ENCODE measurements at places on chromosomes 4 and X.

DNA sequence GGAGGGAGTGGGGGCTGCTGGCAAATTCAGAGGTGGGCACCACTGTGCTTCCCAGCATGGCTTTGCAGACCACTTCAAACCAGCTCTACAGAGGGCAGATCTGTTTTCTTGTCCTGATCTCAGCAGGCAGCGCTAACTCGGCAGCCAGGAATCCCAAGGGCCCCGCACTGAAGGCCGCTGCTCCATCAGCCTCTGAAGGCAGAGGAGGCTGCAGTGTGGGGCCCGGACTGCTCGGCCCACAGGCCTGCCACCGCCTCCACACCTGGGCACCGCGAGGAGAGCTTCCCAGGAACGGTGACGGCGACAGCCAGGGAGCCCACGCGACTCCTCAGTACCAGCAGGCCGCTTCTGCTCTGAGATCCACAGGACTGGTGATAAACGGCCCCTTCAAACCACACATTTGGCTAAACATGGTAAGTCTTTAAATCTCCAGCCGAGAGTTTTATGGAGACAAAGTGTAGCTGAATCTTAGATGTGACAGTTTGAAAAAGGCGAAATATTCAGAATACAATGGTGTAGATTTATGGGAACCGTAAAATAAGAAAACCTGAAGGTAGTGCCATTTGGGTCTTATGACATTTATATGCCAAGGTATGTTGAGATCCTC, 23.6 kb downstream of the DCTD start:
- no peak for DNase-seq

DNA sequence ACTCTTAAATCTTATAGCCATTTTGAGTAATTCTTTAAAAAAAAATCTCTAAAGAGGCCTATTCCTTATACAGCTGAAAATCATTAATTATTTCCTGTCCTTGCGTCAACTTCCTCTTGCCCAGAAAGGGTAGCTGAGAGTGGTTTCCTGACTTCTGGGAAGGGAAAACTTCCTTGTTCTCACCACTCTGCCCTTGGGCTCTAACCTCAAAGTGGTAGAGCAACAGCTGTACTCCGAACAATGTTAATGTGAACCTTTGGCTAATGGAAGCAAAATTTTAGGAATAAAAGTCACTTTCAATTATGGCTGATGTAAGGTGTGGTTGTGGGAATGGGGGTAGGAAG, 15.3 kb downstream of the KLHL2 start:
- DNase-seq = peak; percentile 61

DNA sequence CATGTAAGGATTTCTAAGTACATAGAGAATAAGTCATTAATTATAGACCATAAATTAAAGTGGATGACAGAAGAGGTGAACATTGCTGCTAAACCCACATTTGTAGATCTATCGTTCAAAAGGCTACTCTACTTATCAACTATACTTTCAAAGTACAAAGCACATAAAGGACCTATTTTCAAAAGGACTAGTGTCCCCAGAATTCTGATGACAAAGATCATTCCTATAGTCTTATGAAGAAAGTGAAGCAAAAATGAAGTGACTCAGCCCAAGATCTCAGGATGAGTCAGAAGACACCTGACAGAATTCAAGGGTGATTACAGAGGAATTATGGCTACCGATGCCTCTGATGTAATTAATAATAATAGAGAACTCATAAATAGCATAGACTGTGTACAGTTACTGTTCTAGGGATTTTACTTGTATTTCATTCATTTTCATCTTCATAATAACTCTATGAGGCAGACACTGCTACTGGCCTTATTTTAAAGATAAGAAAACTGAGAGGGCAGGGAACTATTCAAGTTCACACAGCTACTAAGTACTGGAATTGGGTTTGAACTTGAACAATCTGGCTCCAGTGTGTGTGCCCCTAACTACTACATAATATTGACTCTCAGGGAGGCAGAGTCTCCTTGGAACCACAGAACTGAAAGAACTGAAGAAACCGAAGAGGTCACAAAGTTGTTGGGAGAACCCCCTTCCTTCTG, 17.1 kb downstream of the USP46 start:
- DNase-seq = peak; percentile 76

GRCh38 chr4:158172261-158173258, at the start of gene GASK1B:
TSS of gene GASK1B (minus strand) at chr4:158173025. CDS start at chr4:158171375, 1,650 bp downstream.
- peak; percentile 72 for DNase-seq

GRCh38 chr4:182143822-182144625, 99.2 kb upstream of the TENM3 start:
- DNase-seq = peak; percentile 81

- no peak for DNase-seq
These were observed 29.5 kb upstream of the JAKMIP1 start for GRCh38 chr4:6229671-6230501.

- DNase-seq = no peak
These were observed 110.0 kb downstream of the PSAPL1 start for GRCh38 chr4:7324651-7325121.

GRCh38 chrX:131633285-131633917, 89.5 kb downstream of the OR13H1 start:
- peak; percentile 60 for DNase-seq

GRCh38 chr4:6250235-6250983, 19.2 kb upstream of the WFS1 start:
- peak; percentile 67 for DNase-seq

GRCh38 chr4:189548484-189549125, 392.1 kb upstream of the FRG1 start:
- no peak for DNase-seq

DNA sequence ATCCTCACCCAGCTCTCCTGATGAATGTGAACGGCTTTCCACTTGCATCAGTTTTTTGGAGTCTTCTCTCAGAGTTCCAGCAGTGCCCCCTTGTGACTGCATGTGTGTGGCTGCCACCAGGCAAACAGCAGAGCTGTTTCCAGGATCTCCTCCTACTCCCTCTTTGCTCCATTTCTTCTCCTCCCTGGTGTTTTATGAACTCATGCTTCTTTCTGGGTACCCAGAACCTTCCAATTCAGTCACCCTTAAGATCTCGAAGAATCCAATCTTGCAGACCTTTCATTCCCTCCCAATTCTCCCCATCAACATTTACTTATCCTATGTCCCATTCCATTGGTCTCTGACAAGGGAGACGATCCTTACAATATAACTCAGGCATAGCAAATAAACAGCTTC, 6.8 kb upstream of the TCEANC start:
- DNase-seq = peak; percentile 69

GRCh38 chr4:144298519-144298918, 158.0 kb upstream of the GYPA start:
- no peak for DNase-seq

- peak; percentile 20 for DNase-seq
These were observed 1.2 kb downstream of the GUCY1A1 start for GRCh38 chr4:155667568-155668511.

- DNase-seq = no peak
These were observed 244.0 kb downstream of the CPXCR1 start for GRCh38 chrX:88990882-88991582.

DNA sequence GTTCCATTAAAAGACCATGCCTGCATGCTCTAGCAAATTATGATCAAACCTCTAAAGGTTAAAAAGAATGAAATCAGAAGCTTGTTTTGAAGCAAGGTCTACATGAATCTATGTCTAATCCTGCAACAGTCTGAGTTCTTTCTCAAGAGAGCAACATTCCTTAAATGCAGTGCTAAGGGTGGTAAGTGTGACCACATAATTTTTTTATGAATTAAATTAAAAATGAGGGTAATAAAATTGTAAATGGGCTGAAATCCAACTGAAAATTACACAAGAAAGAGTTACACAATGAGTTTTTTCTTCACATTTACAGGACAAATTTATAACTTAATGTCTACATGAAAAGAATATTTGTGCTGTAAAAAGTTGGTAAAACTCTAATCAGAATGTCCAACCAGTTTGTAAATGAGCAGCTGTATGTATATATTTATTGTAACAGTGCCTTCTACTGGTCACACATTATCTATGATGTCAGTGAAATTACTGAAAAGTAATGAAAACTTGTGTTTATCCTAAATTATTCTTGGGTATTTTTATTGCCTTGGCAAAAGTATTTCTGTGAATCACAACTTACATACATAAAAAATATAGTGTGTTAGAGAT, 336.3 kb upstream of the PITX2 start:
- peak; percentile 52 for DNase-seq

DNA sequence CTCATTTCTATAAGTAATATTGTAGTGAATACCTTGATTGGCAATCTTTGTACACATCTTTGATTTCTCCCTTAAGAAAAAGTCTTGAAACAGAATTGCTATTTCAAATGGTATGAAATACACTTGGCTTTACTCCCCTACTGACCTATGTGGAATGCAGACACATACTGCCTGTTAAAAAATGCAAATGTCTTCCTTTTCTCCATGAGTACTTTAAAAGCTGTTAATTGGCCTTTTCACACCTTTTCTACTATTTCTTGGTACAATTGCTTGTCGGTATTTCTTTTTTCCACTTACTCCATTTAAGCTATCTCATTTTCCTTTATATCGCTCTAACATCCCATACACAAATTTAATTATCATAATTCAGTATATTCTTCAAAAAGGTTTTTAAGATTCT, 87.2 kb downstream of the FRYL start:
- DNase-seq = no peak

GRCh38 chr4:152661649-152662048, 18.1 kb downstream of the TMEM154 start:
- no peak for DNase-seq

DNA sequence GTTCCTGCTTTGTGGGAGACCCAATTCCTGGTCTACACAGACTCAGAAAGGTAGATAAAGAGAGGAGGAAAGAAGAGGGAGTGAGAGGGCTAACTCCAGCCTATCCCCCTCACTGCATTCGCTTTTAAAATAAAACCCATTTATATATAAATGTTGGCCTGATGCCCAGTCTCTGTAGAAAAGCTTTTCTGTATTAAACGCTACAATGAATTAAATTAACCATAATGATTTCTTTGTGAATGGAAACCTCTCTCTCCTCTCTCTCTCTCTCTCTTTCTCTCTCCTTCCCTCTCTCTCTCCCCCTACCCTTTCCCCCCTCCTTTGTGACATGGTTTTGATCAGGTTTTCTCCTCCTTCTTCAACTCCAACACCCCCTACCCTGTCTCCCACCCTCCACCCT, 34.8 kb downstream of the PJA1 start:
- no peak for DNase-seq
